Testis (tissue), 5 donors: ENCODE measurements at places on chromosomes 6 and 20. TPM values are rescaled to one million over a fixed set of nuclear protein-coding genes. Genes with fewer than 3 reads are reported as not detected.
A peak's percentile ranks its signal among the peaks of the same experiment; 100 is the strongest.

DNA sequence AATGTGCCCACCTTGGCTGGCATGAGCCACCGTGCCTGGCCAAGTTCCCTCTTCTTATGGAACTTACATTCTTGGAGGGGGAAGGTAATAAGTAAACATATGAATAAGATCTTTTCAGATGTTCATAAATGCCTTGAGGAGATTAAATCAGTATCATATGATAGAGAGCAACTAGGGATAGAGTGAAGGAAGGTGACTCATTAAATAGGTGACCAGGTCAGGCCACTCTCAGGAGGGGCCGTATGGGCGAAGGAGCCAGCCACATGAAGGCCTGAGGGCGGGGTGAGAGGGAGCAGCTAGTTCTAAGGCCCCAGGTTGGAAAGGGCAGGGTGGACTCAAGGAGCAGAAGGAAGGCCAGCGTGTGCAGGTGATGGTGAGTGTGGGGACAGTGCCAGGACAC, 91.1 kb downstream of the UST start:
- no peaks in the 10 kb centered on the region for H3K4me1 ChIP-seq
- no peak for DNase-seq
- no peaks in the 10 kb centered on the region for H3K36me3 ChIP-seq

DNA sequence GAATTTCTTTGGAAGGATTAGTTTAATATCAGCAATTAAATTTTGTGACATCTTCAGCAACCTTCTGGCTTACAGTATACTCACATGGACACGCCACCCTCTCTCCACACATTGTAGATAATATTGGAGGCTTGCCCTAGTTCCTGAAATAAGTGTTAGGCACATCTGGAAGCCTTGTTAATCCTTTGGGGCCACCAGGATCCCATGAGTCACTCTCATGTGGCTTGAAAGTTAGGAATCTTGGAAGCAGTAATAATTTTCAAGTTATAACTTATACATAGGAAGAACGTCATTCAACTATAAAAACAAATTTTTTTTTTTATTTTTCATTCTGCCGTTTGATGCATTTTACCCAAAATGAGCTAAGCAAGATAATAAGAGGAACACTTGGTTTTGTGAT, 20.5 kb downstream of the LAMA4 start:
- H3K27ac ChIP-seq: peak overlapping the region; percentile 65
- peaks cover 8% of the 10 kb centered on the region for H3K4me1 ChIP-seq
- no peak overlapping the region for H3K4me3 ChIP-seq
- no peaks in the 10 kb centered on the region for H3K27me3 ChIP-seq
- DNase-seq: no peak

DNA sequence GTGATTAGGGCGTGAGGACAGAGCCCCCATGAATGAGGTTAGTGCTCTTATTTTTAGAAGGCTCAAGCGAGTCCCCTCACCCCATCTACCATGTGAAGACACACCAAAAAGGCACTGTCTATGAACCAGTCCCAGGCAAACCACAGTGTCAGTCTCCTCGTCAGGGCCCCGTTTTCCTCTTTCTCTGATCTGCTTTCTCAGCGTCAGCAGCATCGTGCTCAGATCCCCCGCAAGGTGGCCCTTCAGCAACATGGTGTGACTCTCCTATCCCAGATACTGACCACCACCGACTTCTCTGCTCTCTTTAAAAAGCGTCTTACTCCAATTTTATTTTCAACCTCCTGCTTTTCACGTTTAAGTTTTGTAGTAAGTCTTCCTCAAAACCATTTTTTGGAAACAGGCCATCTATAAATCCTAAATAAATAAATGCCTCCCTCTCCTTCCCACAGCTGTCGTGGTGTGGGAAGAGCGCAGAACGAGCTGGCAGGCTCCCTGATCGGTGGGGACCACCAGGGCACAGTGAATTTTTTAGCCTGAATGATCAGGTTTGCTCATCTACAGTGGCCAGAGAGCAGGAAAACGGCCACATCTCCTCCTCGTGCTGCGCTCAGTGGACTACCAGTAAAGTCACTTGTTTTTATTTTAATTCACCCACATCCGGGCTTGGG, 113.1 kb downstream of the BMP7 start:
- no peak overlapping the region for H3K4me3 ChIP-seq
- H3K27ac ChIP-seq: no peak overlapping the region
- H3K36me3 ChIP-seq: no peaks in the 10 kb centered on the region
- no peak for DNase-seq
- H3K27me3 ChIP-seq: no peaks in the 10 kb centered on the region
- H3K4me1 ChIP-seq: no peaks in the 10 kb centered on the region

DNA sequence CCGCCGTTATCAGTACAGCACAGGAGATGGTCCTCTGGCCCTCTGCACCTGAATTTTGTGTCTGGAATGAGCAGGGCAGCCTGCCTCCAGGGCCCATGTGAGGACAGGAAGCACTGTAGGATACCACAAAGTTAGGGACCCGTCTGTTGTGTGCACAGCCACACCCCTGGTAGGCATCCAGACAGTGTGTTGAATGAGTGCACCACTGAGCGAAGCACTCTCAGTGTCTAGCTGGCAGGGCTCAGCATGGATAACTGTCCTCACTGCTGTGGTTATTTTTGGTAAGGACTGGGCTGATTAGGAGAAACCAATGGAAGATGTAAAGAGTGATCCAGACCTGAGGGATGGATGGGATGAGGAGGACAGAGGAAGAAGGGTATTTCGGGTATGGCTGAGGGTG, 178.7 kb downstream of the CLIC5 start:
- H3K4me3 ChIP-seq: no peak overlapping the region
- H3K4me1 ChIP-seq: no peaks in the 10 kb centered on the region
- no peaks in the 10 kb centered on the region for H3K27me3 ChIP-seq
- no peaks in the 10 kb centered on the region for H3K36me3 ChIP-seq

DNA sequence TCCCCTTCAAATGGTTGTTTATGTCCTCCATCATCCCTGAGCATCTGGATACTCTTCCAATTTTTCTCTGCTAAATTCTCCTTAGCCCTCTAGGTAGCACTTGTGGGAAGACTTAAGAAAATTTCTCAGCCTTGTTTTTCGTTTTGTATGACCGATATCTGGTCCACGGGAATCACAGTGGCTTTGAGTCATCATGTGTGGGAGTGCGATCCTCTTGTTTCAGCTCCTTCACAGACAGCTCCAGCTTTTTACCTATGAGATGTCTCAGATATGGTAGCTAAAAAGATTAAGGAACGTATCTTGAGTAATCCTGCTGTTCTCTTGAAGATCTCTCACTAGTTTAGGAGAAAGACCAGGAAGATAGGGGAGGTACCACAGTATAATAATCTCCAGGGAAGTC, 196.1 kb downstream of the GRM1 start:
- no peak overlapping the region for H3K4me3 ChIP-seq
- no peaks in the 10 kb centered on the region for H3K4me1 ChIP-seq
- no peak for DNase-seq
- no peak overlapping the region for H3K27ac ChIP-seq

- DNase-seq: no peak
- H3K36me3 ChIP-seq: no peaks in the 10 kb centered on the region
Observed at GRCh38 chr20:32685541-32686529, 12.1 kb upstream of the C20orf203 start.

The C20orf202 gene
- total RNA-seq: 1.7 TPM

DNA sequence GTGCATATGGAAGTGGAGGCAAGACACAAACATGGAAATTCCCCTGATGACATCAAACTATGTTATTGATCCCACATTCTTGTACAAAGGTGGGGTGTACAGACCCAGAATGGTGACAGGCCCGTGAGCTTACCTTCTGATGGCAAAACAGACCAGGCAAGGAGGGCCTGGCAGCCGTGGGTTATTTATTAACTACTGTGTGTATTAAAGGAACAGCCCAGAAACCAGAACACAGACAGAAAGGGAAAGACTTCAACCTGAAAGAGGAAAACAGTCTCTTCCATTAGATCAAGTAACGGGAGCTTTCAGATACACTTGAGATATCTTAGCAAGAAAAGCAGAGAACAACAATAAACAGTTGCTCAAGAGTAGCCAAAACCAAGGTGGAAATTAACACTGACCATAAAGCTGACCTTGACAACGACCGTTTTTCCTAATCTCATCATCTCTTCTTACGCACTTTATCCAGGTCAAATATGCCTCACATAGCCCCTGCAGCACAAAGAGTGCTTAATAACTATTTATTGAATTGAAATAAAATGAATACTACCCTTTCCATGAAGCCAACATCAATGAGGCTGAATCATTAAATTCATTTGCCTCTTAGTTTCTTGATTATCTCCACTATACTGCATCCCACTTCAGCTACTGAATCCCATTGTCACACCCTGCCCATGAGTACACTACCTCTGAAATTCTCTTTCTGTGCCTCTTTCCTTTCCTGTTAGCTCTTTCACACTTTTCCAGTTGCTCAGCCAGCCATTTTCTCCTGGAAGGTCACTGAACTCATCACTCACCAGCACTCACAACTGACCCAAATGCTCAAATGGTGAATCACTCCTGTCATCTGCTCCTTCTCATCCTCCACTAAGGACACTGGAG, 67.4 kb downstream of the MOXD1 start:
- no peak for DNase-seq
- no peak overlapping the region for H3K4me3 ChIP-seq
- H3K27ac ChIP-seq: no peak overlapping the region
- H3K27me3 ChIP-seq: no peaks in the 10 kb centered on the region

DNA sequence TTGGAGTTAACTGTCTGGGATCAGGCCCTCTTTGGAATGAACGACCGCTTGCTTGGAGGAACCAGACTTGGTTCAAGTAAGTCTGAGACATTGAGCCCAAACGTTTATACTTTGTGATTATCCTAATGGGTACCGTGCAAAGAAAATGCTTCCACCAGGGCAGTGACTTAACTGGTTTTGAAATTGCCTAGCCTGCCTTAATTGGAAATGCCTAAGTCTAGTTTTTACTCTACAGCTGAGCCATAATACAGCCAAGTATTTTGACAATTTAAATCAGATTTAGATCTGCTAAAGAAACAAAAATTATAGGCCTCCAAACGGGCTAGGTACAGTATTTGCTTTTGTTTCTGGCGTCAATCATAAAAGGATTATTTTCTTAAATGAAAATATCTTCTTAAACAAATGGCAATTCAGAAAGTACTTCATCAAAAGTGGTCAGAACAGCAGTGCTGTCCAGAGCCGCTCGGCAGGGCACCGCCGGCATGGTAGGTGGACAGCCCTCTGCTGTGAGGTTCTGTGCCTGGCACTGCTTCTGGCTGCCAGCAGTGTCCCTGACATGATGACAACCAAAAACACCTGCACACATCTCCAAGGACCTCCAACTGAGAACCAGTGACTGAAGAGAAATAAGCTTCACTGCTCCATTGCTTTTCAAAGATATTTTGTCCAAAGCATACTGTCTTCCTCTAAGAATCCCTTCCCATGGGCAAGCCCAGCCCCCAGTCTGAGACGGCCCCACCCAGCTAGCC, 55.6 kb downstream of the EZR start:
- DNase-seq: no peak
- H3K4me1 ChIP-seq: peaks cover 12% of the 10 kb centered on the region
- H3K27ac ChIP-seq: no peak overlapping the region
- H3K27me3 ChIP-seq: no peaks in the 10 kb centered on the region
- H3K4me3 ChIP-seq: no peak overlapping the region
- H3K36me3 ChIP-seq: no peaks in the 10 kb centered on the region

The KCNK16 gene
- total RNA-seq: not detected

GRCh38 chr20:2946988-2947961, 74.0 kb downstream of the PTPRA start:
- peaks cover 11% of the 10 kb centered on the region for H3K4me1 ChIP-seq

The PSMB9 gene
- 7.9 TPM for total RNA-seq

The ELOVL4 gene
- 8.8 TPM for total RNA-seq

DNA sequence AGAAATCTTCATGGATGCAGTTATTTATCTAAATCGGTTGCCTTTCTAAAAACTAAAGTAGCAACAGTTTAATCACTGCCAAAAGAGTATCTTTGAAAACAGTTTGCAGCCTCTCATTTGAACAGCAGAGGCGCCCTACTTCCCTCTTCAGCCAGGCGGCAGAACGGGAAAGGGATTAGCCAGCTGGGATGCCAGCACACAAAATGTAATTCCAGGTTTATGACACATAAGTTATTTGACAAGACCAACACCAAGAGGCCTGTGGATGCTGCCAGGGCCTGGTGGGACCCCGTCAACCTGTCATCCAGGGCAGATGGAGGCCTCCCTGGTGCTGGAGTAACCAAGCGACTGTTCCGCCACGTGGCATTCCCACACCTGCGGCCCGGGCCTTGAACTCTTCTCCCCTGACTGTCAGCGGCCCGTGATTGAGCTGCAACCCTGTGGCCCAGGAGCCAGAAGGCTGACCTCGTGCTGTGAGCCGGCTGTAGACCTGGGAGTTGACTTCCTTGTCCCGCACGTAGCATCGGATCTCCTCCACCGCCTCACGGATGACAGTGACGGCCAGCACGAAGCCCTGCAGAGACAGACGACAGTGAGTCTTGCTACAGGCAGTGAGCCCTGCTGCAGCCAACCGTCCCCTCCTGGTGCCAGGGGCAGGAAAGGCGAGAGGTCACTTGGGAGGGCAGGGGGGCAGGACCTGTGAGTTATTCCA, 55.5 kb downstream of the ATP9A start:
- no peaks in the 10 kb centered on the region for H3K36me3 ChIP-seq
- no peak overlapping the region for H3K4me3 ChIP-seq
- DNase-seq: peak; percentile 62
- H3K27me3 ChIP-seq: no peaks in the 10 kb centered on the region
- peaks cover 10% of the 10 kb centered on the region for H3K4me1 ChIP-seq

DNA sequence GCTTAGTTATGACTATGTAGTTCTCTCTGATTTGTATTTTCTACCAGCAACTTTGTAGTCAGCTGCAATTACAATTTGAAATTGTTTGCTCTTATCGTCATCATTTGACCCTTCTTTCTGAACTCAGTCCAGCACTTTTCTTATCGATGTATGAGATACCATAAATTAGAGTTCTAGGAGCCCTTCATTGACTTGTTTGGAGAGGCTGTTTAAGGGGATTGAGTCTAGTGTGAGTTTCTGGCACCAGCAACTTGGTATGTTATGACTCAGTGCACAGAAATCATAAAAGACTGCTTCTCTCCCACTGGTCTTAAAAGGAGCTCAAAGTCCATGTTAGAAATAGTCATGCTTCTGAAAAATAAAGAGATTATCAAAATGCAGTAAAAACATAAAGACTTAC, 190.3 kb downstream of the TENT5A start:
- H3K36me3 ChIP-seq: no peaks in the 10 kb centered on the region
- DNase-seq: no peak
- H3K27me3 ChIP-seq: no peaks in the 10 kb centered on the region
- H3K4me1 ChIP-seq: no peaks in the 10 kb centered on the region

The GLP1R gene
- 0.31 TPM for total RNA-seq

The MAN1A1 gene
- 12.8 TPM for total RNA-seq

The DNAH8 gene
- 23.7 TPM for total RNA-seq

GRCh38 chr6:84583784-84584183, 180.6 kb downstream of the TBX18 start:
- no peak for DNase-seq
- H3K27ac ChIP-seq: no peak overlapping the region
- H3K4me3 ChIP-seq: no peak overlapping the region
- no peaks in the 10 kb centered on the region for H3K27me3 ChIP-seq

DNA sequence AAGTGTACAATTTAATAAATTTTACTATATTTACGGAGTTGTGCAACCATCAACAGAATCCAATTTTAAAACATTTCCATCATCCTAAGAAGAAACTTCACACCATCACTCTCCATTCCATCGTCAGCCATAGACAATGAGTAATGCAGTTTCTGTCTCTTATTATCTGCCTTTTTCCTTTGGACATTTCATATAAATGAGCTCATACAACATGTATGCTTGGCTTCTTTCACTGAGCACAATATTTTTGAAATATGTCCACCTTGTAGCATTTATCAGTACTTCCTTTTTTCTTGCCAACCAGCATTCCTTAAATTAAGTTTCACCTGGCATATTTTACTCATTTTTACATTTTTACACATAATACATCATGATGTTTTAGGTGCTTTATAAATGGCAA, 22.7 kb upstream of the HIVEP1 start:
- no peaks in the 10 kb centered on the region for H3K27me3 ChIP-seq
- H3K36me3 ChIP-seq: no peaks in the 10 kb centered on the region
- no peaks in the 10 kb centered on the region for H3K4me1 ChIP-seq
- H3K27ac ChIP-seq: no peak overlapping the region

The SMAP1 gene
- 41.6 TPM for total RNA-seq

The CST1 gene
- total RNA-seq: 1.0 TPM
